ENCODE measurements at places on chromosomes 3 and 15. TPM values are rescaled to one million over a fixed set of nuclear protein-coding genes. Genes with fewer than 3 reads are reported as not detected.

Gene COL6A5
- total RNA-seq = not detected

Gene ADAMTSL3
- 1.5 TPM for total RNA-seq

Gene SLCO3A1
- 4.8 TPM for total RNA-seq

Gene EMC7
- 25.6 TPM for total RNA-seq

Gene CHRFAM7A
- 0.46 TPM for total RNA-seq

DNA sequence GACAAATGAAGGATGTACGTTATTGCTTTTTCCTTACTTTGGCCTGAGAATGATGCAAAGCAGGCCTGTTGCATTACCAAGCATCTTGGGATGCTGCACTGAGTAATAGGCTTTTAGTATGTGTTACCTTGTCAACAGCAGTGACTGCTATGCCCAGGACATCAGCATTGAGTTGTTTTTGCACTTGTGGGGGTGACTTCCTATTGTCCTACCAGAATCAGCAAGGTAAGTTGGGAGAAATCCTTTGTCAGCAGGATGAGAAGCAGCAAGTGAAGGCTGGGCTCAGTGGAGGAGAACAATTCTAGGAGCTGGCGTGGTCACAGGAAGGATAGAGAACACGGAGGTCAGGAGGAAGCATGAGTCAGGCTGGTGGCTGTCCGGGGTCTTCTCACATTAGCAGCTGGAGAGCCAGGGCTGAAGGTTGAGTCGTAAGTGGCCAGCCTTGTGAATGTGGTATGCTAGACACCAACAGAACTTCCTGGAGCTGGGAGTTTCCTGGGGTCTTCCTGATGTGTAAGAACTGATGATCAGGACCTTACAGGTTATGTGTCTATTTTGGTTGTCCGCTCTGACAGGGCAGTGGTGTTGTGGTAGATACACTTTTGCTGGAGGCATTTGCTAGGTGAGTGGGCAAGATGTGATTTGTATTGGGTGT lies 142.7 kb downstream of the FNDC3B start:
- DNase-seq = no peak

DNA sequence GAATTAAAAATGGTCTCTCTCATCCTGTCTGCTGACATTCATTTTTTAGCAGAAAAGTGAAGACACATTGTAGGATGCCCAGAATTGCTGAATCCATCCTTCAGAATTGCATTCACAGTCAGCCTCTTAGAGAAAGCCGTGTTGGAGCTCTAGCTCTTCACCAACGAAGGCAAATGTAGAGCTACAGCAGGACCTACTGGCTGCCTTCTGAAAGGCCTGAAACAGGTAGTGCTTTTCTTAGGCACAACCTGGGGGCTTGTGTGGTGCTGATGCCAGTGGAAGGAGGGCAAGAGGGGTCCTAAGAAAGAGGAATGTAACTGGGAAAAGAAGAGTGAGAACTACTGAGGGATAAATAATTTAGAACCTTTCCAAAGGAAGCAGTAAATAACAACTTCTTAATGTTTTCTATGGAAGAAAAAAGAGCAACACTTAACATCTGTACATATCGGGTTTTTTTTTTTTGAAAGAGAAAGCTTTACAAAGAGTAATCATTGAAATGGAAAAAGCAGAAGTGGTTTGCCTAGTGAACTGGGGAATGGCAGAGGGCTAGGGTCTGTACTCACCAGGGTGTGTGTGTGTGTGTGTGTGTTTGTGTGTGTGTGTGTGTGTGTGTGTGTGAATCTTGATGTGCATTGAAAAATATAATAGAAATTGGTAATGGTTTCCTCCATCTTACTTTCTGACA lies 297.8 kb downstream of the SATB1 start:
- no peak for DNase-seq

DNA sequence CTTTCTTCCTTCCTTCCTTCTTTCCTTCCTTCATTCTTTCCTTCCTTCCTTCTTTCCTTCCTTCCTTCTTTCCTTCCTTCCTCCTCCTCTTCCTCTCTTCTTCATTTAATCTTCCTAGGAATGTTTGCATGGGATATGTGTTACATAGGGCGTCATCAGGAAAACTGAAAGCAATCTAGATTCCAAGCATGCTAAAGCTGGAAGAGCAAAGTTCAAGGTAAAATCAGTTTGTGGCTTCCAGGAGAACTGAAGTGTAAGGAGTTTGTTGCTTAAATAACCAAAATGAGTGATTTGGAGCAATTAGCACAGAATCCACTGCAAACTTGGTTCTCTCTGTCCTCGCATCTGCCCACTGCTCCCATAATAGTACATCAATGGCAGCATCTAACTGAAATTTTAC lies 716.2 kb downstream of the GBE1 start:
- no peak for DNase-seq

DNA sequence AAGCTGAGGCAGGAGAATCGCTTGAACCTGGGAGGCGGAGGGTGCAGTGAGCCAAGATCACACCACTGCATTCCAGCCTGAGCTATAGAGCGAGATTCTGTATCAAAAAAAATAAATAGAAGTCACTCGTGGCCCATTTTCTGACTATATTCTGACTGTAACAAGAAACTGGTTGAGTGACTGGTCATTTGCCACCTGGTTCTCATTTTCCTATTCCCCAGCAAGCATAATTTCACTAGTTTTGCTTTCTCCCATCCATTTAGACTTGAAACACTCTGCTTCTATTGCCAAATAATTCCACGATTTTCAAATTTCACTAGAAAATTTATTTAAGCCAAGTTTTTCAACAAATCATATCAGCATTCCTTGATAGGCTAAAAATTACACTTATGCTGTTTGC lies 40.7 kb downstream of the C3orf70 start:
- no peak for DNase-seq
